ENCODE measurements at places on chromosomes 2 and 18.

- DNase-seq, result no peak
Observed at GRCh38 chr18:51614967-51615571, 417.6 kb upstream of the MEX3C start.

GRCh38 chr2:99101697-99102096 lies 39.8 kb upstream of the C2orf15 start:
- DNase-seq, result no peak

DNA sequence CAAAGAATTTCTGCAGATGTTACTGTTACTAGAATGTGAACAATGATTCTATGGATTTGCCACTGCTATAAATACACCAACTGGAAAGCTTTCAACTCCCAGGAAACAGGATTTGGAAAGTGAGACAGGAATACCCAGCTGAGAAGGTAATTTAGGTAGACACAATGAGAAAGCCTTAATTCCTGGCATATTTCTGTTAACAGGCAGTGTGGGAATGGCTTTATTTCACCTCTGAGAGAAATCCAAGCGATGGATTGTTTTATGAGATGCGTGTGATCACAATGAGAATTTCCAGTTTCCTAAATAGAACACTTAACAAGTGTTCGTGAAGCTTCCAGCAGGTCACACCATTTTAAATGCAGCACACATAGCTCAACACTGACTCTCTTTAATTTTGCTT lies 133.0 kb downstream of the SLC8A1 start:
- no peak for DNase-seq

DNA sequence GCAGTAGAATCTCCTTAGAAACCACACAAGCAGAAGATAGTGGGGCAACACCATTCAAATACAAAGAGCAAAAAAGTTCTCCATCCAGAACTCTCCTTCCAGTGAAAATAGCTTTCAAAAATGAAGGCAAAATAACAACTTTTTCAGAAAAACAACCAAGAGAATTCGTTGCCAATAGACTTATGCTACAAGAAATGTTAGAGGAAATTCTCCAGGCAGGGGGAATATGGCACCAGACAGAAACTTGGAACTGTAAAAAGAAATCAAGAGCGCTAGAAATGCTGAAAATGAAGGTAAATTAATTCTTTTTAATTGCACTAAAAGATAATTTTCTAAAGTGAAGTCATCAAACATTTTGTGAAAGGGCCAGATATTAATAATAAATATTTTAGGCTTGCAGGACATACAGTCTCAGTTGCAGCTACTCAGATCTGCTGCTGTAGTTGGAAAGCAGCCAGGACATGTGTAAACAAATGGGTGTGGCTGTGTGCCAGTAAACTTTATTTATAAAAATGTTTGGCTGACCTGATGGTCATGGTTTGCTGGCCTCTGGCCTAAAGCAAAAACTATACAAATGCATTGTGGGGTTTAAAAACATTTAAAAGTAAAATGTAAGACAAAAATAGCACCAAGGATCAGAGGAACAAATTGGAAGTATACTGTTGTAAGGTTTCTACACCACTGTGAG lies 73.7 kb upstream of the TGFA start:
- no peak for DNase-seq

DNA sequence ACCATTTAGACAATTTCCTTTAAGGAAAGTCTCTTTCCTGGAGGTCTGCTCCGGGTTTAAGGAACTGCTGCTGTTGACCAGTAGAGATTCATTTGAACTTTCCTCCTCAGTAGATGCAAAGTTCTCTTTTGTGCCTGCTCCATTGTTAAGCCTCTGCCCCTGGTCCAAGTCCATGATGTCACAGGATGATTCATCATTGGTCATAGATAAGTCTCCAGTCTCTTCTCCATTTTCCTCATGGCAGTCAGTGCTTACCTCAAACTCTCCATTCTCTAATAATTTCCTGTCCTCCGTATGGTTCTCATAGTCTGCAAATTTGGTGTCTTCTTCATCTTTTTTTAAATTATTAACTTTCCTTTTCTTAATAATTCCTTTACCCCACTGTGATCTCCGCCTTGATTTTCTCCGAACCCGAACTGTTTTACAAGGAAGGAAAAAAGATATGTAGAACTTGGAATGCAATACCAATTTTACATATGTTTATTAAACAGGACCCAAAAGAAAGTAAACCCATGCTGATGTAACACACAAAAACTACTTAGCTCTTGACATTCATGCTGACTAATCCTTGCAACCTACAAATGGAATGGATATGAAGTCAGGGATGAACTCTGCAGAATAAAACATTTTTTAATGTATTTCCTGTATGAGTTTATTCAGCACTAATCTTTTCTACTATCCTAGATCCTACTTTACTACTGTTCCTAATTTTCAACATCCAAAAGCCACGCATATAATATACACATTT lies 169.1 kb downstream of the ATAD2B start:
- no peak for DNase-seq

GRCh38 chr2:241494311-241494908 lies 14.0 kb downstream of the STK25 start:
- DNase-seq, result no peak

GRCh38 chr18:5900262-5900661 lies 4.9 kb upstream of the TMEM200C start:
- no peak for DNase-seq

DNA sequence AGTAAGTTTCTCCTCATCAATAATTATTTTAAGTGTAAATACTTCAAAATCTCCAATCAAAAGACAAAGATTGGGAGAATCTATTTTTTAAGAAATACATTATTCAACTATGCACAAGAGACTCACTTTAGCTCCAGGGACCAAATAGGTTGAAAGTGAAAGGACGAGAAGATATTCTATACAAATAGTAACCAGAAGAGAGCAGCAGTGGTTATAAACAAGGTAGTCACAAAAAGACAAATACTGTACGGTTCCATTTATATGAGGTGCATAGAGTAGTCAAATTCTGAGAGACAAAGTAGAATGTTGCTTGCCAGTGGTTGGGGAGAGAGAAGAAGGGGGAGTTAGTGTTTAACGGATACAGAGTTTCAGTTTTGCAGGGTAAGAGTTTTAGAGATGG lies 69.8 kb downstream of the POU3F3 start:
- no peak for DNase-seq

DNA sequence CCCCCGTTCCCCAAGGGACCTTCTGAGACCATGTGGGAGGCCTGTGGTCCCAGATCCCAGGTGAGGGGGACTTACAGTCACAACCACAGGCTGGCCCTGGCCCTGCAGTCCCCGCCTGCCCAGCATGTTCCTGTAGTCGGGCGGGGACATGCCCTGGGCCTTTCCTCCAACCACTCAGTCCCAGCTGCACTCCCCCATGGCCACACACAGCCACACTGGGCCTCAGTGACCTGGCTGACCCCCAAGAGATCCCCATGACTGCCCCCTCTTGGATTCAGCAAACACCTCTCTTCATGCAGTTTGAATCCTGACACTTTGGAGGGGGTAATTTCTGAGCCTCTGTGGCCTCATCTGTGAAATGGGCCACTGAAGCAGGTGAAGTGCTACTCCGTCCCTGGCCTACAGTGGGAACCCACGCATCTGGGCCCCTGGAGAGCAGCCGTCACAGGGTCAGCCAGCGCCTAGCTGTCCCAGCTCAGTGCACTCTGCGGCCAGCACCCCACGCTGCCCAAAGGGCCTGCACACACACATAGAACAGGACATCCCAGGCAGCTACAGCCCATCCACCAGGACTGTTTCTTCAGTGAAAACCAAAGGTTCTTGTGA lies 12.7 kb upstream of the ARHGEF4 start:
- no peak for DNase-seq

DNA sequence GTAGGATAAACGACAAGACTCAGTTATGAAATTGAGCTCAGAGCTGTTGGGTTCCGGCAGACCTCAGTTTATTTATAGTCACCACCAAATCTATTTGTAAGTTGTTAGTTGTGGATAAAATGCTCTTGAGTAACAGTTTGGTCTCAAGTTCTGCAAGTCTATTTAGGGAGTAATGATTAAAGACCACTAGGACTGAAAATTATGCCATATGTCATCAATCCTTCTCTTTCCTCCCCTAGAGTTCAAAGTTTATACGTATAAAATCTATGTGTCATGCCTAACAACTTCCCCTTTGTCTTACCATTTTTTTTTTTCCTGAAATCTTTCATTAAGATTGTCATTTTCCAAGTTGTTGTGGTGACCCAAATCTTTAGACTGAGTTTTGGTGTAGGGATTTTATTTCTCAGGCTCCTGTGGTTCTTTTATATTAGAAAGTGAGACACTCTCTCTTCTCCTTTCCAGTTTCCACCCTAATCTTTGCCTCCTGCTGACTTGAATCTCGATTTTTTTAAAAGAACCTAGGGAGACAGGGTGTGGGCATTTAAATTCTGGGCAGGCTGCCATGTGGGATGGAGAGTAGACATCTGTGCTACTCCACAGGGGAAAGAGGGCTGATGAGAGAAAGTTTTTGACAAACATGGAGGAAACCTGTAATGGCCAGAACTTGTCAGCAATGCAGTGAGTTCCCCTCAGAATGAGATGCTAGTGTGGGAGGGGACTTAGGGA lies 51.0 kb downstream of the LAMA3 start:
- no peak for DNase-seq

GRCh38 chr2:42128721-42129486 lies 40.2 kb upstream of the EML4 start:
- DNase-seq, result no peak

DNA sequence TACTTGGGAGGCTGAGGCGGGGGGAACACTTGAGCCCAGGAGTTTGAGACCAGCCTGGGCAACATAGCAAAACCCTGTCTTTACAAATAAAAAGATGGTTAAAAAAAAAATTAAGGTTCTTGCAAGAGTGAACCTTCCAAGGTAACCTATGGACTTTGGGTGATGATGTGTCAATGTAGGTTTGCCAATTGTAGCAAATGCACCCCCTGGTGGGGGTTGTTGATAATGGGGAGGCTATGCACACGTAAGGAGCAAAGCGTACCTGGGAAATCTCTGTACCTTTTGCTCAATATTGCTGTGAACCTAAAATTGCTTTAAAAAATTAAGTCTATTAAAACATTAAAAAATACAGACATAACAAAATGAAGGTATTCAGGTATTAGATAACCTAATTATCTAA lies 70.4 kb downstream of the CWC22 start:
- no peak for DNase-seq

GRCh38 chr2:189164746-189165145 lies 14.8 kb downstream of the COL5A2 start:
- DNase-seq, result no peak

DNA sequence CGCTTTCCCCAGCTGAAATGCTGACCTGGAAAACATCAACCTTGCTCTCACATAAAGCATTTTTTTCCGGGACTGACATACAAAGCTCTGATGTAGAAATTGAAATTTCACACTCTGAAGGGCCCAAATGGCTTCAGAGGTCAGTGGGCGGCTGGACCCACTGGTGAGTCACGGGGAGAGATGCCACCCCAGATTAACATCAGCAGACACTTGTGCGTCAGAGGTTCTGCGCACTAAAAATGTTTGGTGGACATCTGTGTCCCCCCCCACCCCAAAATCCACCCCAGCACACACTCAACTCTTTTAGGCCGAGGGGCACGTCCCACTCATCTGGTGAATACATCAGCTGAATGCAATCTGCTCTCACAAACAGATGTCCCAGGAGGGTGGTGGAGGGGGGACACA lies 208.9 kb downstream of the ASB1 start:
- no peak for DNase-seq

DNA sequence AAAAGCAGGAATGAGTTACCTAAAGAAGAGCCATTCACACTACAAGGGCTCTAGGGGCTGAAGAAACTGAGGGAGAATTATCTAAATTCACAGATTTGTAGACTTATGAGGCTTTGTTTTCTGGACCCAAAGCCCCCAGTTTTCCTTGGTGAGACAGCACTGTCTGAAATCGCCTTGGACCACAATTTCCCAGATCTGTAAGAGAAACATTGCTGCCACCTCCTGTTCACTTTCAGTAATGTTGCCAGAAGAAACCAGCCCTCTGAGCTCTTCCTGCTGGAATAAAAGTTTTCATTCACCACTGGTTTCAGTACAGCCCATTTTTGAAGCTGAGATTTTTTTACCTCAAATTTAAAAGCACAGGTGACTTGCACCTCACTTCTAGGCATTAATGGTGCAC lies 169.2 kb downstream of the CDH20 start:
- DNase-seq, result peak; percentile 47

- no peak for DNase-seq
Observed at GRCh38 chr2:110115291-110116032, at the start of gene MALL. MALL (minus strand) TSS chr2:110115822; CDS start chr2:110115792, 30 bp downstream.

DNA sequence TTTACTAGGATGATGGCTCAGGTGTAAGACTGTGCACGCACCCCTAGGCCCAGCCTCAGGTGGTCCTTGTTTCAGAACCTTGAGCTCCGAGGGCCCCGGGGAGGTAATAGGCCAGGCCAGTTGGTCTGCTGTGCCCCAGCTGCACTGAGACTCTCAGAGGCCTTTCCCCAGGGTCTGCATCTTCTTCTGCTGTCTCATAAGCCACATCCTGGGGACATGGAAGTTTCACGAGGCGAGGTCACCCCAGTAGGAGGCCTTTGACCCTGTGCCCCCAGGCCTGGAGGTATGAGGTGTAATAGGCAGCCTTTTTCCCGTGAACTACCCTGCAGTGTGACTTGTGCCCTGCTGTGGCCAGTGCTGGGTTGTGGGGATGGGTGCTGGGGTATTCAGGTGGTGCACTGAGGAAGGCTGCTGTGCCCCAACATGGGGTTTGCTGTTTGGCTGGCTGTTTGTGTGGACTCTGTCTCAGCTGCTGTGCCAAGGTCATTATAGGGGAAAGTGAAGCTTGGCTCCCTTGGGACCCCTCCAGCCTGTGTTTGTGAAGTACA lies 6.9 kb downstream of the OXER1 start:
- DNase-seq, result no peak

DNA sequence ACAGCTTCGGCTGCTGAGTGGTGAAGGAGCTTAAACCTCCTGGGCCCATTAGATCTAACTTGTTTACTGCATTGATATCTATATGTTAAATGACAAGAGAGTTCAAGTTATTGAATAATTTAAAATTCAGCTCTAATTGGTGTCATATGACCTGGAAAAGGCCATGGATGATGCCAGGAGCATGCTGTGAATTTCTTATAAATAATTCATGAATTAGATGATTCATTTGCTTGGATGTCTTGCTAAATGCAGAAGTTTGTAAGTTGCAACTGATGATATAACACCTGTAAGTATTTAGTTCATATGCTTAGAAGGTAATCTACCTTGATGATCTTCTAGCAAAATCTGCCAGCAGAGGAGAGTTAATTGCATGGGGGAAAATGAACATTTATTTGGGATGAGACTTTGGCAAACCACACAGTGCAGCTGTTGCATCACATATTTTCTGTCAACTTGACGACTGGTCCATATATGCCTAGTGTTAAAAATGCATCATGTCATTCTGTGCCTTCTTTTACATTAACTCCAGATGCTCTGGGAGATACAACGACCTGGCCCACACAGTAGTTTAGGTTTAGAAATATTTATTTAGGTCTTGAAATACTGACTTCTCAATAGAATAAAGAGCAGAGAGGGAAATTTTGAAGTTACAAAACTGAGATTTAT lies 226.3 kb downstream of the KIAA1328 start:
- DNase-seq, result no peak

- no peak for DNase-seq
Observed at GRCh38 chr2:26988058-26988860, 17.8 kb downstream of the MAPRE3 start.

- no peak for DNase-seq
Observed at GRCh38 chr2:38783586-38783985, 5.6 kb downstream of the GEMIN6 start.
